NCI-H1436 treated with DMSO at 0.1 percent for 48 hours (cell line): ENCODE measurements at places on chromosomes 13 and 19.

GRCh38 chr13:71659404-71659803, 207.6 kb downstream of the DACH1 start:
- DNase-seq, result no peak

- no peak for DNase-seq
Measured at GRCh38 chr19:2636141-2636896, 66.2 kb downstream of the GNG7 start.

DNA sequence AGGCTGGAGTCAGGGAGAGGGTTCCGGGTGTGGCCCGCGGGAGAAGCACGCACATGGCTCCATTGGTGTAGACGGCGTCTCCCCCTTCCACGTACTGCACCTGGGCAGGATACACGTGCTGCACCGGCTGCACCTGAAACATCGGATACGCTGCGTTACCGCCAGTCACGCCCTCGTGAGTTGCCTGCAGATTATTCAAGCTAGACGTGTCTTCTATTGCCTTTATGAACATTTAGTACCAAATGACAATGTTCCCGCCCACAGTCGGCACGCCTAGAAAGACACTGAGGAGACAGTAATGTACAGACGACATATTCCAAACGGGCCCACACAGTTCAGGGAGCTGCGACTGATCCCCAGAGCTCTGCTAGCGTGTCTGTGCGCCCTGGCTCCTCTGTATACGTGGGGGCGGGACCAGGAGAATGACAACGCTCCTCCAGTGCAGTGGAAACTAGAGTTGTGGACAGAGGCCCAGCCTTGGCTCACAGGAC, 64.1 kb upstream of the RANBP3 start:
- no peak for DNase-seq

DNA sequence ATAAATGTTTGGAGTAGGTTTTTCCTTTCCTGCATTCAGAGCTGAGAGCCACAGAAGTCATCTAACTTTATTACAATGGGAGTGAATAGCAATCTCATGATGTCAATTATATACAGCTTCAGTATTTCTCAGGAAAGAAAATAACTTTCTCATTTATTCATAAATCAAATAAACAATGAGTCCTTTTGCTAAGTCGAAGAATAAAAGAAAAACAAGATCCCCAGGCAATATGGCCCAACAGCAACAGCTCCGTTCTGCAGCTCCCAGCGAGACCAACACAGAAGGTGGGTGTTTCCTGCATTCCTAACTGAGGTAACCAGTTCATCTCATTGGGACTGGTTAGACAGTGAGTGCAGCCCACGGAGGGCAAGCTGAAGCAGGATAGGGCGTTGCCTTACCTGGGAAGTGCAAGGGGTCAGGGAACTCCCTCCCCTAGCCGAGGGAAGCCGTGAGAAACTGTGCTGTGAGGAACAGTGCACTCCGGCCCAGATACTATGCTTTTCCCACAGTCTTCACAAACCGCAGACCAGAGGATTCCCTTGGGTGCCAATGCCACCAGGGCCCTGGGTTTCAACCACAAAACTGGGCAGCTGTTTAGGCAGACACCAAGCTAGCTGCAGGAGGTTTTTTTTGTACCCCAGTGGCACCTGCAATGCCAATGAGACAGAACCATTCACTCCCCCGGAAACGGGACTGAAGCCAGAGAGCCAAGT, 128.2 kb downstream of the SLITRK1 start:
- DNase-seq, result no peak

GRCh38 chr19:38019396-38019724, 112.4 kb downstream of the SIPA1L3 start:
- DNase-seq, result no peak

DNA sequence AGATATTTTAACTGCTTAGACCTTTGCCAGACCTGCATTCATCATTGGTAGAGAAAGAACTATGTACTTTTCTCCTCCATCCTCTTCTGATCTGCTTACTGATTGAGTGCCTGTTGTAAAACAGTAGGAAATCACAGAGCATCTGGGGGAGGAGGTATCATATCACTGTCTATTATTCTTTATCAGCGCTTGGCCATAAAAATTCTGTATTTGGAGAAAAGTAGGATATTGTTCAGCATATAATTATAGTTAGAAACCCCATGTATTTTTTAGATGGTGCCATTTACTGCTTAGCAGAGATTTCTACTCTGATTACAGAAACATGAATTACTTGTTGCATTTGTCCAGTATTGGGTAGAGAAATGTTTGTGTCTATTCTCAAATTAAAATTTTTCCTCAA, 62.4 kb downstream of the URI1 start:
- DNase-seq, result no peak

DNA sequence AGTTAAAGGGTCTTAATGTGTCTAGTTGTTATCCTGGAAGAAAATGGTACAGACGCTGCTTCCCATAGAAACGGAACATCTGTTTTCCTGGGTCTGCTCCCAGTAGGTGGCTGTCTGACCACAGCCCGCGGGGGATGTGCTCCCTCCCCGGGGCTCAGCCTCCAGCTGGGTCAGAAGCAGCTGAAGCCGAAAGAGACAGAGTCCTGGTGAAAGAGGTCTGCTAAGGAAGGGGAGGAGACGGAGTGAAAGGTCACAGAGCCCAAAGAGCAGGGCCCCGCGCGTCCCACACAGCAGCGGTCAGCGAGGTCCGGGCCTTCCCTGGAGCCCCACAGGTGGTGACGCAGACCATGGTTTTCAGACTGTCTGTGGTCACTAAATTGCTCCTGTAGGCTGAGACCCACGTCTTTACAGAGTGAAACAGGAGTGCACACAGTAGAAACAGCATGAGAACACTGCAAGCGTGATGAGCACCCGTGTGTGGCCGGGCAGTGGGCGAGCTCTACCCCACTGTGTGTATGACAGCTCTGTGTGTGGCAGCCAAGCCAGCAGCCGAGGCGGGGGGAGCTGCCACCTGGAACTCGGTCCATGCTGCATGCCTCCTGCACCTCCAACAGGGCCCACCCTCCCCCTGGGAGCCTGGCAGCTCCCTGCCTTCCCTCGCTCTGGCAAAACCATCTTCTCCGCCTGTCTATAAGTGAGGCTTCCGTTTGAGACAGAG, 52.0 kb upstream of the C13orf46 start:
- DNase-seq, result no peak

DNA sequence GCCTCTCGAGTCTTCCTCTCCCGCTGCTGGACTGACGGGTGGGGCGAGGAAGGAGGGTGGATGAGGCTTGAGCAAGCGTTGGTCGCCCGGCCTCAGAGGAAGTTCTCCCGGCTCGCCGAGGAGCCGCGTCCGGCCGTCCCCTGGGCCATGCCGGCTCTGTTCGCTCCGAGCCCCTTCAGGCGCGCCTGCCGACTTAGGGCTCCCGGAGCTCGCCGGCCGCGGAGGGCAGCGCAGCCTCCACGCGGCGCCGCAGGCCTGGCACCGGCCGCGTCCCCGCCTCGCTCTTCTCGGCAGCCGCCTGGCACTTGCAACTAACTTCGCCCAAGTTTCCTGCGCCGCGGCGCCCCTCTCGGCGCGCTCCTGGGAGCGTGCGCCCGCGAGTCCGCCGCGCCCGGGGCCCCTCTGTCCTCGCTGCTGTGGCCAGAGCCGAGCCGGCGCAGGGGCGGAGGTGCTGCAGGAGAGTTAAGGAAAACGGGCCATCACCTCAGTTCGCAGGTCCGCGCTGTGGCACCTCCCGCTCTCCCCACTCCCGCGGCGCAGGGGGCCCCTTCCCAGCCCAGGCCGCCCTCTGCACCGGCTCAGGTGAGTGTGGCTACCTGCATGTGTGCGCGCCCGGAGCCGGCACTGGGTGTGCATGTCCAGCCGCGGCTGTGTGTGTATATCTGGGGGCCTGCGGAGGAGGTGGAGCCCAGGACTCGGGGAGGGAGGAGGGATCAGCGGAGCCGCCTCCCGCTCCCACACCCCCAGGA, 641 bp upstream of the SOX21 start:
- DNase-seq, result no peak

DNA sequence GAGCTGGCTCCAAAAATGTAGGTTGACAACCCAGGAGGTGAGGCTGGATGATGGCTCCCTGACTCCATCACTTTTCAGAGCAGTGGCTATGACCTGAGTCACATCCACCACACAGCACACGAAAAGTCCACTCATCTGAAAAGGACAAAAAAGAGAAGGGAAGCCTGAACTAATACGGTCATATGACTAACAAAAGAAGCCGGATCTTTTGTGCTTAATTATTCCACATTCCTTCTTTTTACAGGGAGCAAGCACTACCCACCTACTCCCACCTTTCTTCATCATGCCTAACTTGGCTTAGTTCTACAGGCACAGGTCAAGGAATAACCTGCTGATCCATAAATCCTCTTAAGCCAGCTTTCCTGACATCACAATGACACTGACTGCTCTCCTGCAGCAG, 601.3 kb upstream of the MIR17HG start:
- no peak for DNase-seq

DNA sequence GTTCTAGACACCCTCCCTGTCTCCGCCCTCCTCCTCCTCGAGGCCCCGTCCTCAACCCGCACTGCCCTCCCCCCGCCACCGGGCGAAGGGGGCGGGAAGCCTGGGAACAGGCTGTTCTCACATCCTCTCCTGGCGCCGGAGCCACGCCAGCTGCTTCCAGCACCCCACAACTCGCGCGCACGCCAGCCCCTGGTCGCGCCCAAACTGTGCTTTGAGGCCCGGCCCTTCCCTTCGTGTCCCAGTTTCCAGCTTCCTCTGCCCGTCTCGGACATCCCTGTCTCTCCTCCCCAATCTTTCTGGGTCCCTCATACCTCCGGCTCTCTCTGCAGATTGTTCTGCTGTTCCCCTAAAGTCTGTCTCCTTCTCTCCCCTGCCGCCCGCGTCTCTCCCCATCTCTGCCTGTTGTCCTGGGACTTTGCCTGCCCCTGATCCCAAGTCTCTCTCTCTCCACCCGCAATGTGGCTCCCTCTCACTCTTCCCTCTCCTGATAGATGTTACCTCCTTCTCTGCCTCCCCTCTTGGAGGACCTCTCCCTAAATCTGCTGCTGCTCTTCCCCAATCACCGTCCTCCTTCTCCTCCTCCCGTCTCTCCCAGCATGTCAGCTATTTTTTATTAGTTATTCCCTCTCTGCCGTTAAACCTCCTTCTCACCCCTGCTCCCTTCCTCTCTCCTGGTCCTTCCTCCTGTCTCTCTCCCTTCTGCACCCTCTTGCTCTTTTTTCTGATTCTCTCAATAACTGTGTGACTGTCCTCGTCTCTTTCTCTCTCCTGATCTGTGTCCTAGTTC, 14.2 kb downstream of the DPF1 start:
- DNase-seq, result no peak

- no peak for DNase-seq
Measured at GRCh38 chr13:100667894-100668293, 6.7 kb downstream of the TMTC4 start.

DNA sequence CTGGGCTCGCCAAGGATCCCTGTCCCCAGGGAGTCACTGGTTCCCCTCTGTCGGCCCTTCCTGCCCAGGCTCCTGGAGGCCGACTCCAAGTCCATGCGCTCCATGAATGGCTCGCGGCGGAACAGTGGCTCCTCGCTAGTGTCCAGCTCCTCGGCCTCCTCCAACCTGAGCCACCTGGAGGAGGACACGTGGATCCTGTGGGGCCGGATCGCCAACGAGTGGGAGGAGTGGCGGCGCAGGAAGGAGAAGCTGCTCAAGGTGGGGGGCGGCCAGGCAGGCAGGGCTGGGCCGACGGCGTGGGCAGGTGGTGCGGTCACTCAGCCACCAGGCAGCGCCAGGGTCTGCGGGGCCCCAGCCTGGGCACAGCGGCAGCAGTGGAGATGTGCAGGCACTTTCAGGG, 17.6 kb downstream of the EVI5L start:
- no peak for DNase-seq

DNA sequence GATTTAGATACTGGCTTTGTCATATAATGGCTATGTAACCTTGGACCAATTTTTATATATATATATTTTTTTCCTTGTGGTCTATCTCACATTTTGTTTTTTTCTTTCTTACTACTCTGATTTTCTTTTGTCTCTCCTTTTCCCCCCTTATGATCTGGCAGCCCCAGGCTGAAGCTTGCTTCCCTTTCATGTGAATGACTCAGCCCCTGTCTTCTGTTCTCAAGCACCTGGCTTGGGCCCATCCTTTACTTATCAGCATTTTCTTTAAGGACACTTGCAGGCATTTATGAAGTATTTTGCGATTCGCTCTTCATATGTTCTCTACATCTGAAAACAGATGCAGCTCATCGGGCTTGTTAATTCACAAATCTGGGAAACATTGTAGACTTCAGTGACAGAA, 163.6 kb downstream of the SPRY2 start:
- DNase-seq, result no peak

- DNase-seq, result no peak
Measured at GRCh38 chr13:29362849-29363604, 232.5 kb downstream of the SLC7A1 start.

DNA sequence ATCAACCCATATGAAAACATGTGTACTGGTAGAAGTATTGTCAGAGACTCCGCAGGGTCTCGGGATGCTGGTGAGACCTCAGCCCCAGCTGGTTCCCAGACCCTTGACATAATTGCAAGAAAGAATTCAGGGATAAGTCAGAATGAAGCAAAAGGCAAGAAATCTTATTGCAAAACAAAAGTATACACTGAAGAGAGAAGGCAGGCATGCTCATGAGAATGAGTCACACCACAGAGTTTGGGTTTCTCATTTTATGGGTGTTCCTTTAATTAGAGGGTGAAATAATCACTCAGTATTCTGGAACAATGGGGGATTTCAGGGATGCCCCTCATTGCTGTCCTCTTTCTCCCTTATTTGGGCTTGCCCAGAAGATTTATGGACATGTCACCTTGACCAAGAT, 1423.8 kb upstream of the MIR17HG start:
- DNase-seq, result no peak

GRCh38 chr19:42816894-42817293, 51.4 kb upstream of the PSG8 start:
- DNase-seq, result no peak

GRCh38 chr13:27267596-27267995, 3.0 kb upstream of the RASL11A start:
- DNase-seq, result no peak

GRCh38 chr13:113456116-113456702, 2.9 kb upstream of the ADPRHL1 start:
- no peak for DNase-seq

- DNase-seq, result no peak
Measured at GRCh38 chr19:3281026-3281425, 56.6 kb downstream of the CELF5 start.

- DNase-seq, result no peak
Measured at GRCh38 chr13:81302125-81302524, 961.2 kb upstream of the SPRY2 start.

DNA sequence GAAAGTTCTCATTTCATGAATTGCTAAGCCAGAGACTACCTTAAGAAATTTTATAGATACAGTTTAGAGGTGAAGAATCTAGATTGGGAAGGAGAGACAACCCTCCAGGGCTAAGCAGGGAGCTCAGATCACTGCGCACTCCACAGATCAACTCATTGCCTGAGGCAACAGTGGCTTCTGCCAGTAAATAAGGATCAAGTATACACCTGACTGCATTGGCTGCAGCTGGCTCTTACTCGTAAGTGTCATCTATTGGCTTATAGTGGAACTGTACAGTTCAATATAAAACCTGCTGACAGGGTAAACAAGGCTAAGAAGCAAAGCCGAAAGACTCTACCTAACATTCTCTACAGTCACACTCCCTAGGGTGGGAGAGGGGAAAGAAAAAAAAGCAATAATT, 18.0 kb upstream of the C1QTNF9B start:
- no peak for DNase-seq

- peak; percentile 24 for DNase-seq
Measured at GRCh38 chr13:78137404-78138142, 218.9 kb upstream of the EDNRB start.

GRCh38 chr13:96020931-96021330, 32.3 kb downstream of the UGGT2 start:
- DNase-seq, result no peak

GRCh38 chr19:52536448-52536800, 9.0 kb downstream of the ZNF808 start:
- no peak for DNase-seq

GRCh38 chr13:111927181-111927540, 139.8 kb upstream of the SOX1 start:
- DNase-seq, result no peak
